Fibroblast of the conjunctiva (primary cell): ENCODE measurements at places on chromosomes 7 and 10.

GRCh38 chr7:7347045-7347444, 164.7 kb downstream of the C1GALT1 start:
- DNase-seq = no peak

DNA sequence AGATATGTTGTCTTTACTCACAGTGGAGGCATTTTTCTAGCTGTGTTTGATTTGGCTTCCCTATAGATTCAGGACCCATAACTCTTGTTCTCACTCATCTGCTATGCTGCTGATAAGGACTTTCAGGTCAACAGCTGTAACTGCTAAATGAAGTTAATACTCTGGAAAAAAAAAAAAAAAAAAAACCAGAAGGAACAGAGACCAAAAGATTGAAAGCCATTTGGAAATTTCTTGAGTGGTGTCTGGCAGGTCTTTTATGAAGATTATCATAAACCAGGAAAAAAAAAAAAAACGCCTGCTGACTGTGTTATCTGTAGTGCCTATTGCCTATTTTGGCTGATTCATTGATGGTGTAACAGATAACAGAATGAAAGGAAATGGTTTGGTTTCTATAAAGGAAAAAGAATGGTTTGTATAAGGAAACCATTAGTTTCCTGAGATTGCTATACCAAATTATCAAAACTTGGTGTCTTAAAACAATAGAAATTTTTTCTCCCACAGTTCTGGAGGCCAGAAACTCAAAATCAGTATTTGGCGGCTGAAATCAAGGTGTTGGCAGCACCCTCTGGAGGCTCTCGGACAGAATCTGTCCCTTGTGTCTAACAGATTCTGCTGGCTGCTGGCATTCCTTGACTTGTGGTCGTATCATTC, 60.5 kb upstream of the BET1 start:
- no peak for DNase-seq

GRCh38 chr10:83153714-83154113, 985.6 kb upstream of the GHITM start:
- no peak for DNase-seq

DNA sequence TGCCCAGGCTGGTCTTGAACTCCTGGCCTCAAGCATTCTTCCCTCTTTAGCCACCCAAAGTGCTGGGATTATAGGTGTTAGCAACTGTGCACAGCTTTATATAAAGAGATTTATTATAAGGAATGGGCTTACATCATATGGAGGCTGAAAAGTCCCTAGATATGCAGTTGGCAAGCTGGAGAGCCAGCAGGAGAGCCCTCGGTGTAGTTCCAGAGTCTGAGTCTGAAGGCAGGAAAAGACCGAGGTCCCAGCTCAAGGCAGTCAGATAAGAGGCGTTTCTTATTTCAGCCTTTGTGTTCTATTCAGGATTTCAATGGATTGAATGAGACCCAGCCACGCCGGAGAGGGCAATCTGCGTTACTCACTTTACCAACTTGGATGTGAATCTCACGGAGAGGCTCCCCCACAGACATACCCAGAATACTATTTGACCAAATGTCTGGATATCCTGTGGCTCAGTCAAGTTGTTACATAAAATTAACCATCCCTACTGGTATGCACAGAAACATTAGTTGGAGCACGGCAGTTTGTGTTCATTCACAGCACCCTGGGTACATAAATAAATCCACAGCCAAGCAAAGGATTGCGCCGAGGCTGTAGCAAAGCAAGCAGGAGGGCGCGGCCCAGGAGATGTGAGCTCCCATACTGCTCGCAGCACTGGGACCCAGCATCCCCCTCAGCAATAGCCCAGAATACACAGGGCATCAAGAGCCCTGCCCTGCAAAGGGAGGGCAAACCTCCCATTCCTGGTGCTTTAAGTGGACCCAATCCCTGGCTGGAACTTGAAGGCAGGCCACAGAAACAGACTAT, 158.4 kb upstream of the ZNF32 start:
- DNase-seq = no peak

GRCh38 chr7:40815512-40815911, 680.7 kb downstream of the SUGCT start:
- peak; percentile 68 for DNase-seq

- no peak for DNase-seq
These were observed 159.6 kb downstream of the LSM5 start for GRCh38 chr7:32330602-32331001.

DNA sequence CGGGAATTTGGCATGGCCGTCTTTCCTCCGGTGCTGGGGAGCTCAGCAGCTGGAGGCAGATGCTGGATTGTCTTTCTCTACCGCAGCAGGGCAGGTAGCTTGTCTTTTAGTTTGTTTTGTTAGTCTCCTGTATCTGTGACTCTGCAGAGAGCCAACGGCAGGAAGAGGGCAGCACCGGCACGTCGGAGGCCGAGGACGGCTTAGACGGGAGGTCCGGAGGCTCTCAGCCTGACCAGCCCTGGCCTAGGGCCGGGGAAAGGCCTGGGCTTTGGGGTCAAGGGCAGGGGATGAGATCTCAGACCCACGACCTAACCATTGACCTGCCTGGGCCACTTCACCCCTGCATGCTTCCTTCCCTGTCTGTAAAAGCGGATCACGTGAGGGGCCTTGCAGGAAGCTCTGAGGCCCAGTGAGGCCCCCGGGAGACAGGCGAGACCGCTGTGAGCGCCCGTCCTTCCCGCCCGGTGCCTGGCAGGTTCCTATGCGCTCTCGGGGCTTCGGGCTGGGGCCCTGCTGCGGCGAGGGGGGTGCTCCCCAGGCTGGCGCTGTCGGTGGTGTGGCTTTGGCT, 72.7 kb downstream of the LHPP start:
- peak; percentile 5 for DNase-seq

- no peak for DNase-seq
These were observed 130.1 kb upstream of the EGR2 start for GRCh38 chr10:62946278-62946677.

GRCh38 chr7:28427236-28427635, 14.9 kb downstream of the CREB5 start:
- DNase-seq = no peak

- DNase-seq = no peak
These were observed 34.0 kb downstream of the MINDY4 start for GRCh38 chr7:30805081-30805691.

- DNase-seq = peak; percentile 26
These were observed 58.3 kb downstream of the MALSU1 start for GRCh38 chr7:23357190-23358093.

GRCh38 chr10:100864978-100865377, 47.8 kb upstream of the SLF2 start:
- DNase-seq = no peak

GRCh38 chr10:99329304-99329553, at the start of gene CNNM1:
CNNM1 (plus strand) TSS chr10:99329356; CDS start chr10:99329388, 32 bp downstream.
- no peak for DNase-seq

- DNase-seq = no peak
These were observed 33.5 kb downstream of the LHPP start for GRCh38 chr10:124495162-124495561.

DNA sequence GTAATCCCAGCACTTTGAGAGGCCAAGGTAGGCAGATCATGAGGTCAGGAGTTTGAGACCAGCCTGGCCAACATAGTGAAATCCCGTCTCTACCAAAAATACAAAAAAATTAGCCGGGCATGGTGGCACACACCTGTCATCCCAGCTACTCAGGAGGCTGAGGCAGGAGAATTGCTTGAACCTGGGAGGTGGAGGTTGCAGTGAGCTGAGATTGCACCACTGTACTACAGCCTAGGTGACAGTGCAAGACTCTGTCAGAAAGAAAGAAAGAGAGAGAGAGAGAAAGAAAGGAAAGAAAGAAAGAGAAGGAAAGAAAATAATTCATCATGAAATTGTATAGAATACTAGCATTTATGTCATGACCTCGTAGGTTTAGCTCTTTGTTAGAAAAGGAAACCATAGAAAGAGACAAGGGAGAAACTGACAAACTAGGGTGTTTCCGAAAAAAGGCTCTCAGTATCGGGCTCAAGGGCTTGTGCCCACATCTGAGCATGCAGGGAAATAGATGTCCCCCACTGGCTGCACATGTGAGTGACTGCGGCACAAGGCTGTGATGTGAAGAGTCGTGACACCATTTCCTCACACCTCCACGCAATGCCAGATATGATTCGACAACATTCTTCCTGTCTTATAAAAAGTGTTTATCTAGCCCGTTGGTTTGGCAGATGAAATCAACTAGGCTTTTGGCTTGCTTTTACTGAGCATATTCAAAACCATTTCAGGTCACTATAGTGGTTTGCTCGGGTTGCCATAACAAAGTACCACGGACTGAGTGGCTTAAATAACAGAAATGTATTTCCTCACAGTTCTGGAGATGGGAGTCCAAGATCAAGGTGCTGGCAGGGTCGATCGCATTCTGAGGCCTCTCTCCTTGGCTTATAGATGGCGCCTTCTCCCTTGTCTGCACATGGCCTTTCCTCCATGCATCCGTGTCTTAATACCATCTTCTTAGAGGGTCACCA, 2.0 kb downstream of the SRGN start:
- DNase-seq = no peak

DNA sequence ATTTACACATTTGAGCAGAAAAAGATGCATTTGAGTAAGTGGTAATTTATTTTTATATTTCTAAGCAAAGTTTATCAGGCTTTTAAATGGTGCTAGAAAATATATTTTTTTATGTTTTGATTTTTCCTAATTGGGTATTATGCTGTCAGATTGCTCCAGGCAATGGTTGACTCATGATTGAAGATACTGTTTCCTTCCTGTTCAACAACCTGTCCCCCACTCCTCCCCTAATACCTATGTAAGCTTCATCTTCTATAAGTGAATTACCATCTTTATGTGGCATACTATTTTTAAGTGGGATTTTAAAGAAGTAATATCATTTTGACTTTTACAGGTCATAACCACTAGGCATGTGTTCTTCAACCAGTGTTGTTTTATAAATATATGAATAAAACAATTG, 21.4 kb downstream of the TSPAN13 start:
- DNase-seq = no peak

- DNase-seq = no peak
These were observed 87.3 kb upstream of the SHH start for GRCh38 chr7:155899596-155899995.

DNA sequence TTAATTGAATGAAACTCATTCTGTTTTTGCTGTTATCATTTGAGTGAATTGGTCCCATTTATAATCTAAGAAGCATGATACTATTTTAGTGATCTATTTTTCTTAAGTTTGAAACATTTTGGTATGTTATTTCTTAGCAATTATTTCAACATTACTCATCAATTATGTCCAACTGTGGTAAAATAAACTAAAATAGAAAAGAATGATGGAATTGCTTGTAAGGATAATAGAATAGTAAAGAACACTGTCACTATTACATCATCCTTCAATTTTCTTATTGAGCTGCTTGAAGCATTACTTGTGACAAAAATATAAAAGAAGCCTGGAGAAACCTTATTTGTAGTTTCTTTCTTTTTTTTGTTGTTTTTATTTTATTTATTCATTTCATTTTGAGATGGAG, 42.4 kb downstream of the ZNF487 start:
- DNase-seq = peak; percentile 14

DNA sequence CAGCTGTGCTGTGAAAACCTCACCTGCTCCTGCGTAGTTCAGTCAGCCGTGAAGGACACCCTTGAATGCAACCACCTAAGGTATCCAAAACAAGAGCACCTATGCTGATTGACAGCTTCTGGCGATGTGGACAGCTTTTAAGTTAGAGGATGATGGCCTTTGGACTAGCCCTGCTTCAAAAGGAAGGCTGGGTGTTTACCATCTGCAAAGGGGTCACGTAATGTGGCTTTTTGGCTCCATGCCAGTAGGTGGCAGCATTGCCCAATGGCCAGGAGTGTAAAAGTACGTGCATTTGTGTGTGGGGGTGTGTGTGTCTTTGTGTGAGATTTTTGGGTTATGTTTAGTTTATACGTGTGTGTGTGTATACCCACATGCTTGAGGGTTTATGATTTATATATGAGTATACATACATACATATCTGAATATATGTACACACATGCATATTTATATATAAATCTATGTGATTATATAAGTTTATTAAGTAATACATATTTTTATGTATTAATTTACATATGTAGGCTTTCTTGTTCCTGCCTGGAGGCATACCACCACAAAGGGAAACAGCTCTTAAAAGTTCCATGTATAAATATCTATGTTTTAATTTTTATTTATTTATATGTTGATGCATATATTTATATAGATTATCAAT, 236.3 kb upstream of the ANKRD30A start:
- no peak for DNase-seq
